ENCODE measurements at places on chromosomes 4 and X.
A peak's percentile ranks its signal among the peaks of the same experiment; 100 is the strongest.

- DNase-seq: no peak
Observed at GRCh38 chr4:30865691-30866090, 145.5 kb downstream of the PCDH7 start.

GRCh38 chr4:89582756-89583505 lies 254.0 kb downstream of the SNCA start:
- no peak for DNase-seq

- no peak for DNase-seq
Observed at GRCh38 chr4:116118221-116118620, 967.2 kb downstream of the TRAM1L1 start.

GRCh38 chrX:10048076-10048475 lies 80.9 kb downstream of the CLDN34 start:
- DNase-seq: no peak

DNA sequence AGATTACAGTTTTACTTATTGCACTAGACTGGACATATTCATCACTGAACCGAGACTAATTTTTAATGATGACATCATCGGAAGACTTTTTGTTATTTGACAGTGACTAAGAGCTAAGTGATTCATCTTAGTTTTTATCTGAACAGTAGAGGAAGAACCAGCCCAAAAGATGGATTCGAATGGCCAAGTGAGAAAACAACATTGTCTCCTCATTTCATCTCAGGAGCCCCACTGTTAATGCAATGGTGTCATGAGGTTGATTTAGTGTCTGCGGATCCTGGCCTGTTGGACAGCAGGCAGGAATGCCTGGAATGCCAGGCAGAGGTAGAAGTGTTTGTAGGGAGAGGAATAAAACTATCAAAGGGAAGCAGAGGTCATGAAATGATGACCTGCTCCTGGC lies 37.8 kb upstream of the HPF1 start:
- no peak for DNase-seq

DNA sequence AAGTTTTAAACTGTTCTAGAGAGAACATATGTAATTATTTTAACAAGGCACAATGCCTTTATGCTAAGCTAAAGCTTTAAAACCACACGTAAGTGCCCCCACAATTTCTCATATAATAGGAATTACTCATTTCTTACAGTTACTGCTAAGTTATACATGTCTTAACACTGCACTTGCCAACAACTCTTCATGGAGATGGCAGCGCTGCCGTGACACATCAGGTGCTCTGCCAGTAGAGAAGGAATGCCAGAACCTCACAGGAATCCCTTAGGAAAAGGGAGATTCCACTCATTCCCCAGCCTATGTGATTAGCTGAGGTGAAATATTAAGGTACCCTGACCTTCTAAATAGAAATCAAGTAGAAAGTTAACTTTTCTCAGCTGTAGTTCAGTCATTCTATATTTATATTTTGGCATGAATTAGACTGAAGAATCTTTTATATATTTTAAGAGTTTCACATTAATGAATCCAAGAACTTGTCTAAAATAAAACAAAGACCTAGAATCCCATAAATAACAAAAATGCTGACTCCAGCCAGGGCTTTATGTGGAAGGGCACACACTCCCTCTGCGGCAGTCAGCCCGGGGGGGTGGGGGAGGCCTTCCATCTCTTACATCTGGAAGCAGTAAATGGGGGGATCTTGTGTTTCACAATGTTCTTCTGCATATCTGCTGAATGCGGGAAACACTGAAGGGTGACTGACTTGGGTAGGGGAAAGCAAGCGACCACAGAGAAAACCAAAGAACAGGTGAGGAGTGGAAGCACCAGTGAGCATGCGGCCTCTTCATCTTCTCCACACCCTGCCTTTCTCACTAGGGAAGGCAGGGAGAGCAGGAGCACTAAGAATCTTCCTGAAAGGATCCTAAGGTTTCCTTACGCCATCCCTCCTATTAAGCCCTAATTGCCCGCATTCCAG lies 23.7 kb downstream of the ACSL1 start:
- no peak for DNase-seq

GRCh38 chr4:36391411-36391810 lies 110.0 kb downstream of the DTHD1 start:
- no peak for DNase-seq

GRCh38 chr4:182192511-182193181 lies 50.6 kb upstream of the TENM3 start:
- no peak for DNase-seq

DNA sequence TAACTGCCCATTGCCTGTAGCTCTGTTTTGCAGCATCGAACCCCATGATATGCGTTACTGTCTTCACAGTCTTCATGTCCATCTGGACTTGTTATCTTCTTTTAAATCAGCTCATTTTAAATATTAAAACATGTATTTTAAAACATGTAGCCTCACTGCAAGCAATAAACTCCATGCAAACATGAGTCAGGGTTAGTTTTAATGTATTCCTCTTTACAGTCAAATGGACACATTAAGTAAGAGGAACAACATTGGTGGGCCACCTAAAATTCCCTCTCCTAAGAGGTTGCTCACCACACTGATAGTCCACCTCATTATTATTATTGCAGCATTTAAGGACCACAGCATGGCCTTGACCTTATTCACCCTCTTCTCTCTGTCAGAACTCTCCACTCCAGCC lies 74.1 kb downstream of the CLCN5 start:
- no peak for DNase-seq

- no peak for DNase-seq
Observed at GRCh38 chrX:7059859-7060258, 87.7 kb upstream of the STS start.

GRCh38 chr4:186758929-186759682 lies 35.5 kb upstream of the FAT1 start:
- DNase-seq: no peak

- no peak for DNase-seq
Observed at GRCh38 chrX:101397779-101398178, 7.0 kb downstream of the RPL36A start.

GRCh38 chr4:74768857-74769525 lies 25.3 kb downstream of the BTC start:
- DNase-seq: no peak

DNA sequence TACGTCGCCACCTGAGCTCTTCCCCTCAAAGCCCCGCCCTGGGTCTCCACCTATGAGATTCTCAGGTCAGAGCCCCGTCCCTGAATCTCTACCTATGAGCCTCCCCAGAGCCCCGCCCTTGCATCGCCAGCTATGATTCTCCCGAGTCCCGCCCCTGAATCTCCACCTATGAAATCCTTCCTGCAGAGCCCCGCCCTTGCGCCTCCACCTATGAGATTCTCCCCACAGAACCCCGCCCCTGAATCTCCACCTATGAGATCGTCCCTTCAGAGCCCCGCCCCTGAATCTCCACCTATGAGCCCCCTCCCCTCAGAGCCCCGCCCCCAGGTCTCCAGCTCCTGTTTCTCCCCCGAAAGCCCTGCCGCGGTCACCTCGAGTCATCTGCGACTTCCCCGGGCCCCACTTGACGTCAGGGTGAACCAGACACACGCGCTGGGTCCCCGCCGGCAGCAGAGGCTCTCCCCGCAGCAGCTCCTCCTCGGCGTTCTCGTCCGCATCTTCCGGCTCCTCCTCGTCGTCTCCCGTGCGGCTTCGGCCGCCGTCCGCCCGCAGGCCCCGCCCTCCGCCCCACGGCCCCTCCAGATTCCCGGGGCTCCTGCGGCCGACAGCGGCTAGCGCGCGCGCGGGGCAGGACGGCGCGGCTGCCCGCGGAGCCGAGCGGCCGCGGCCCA lies 393 bp downstream of the GTPBP6 start:
- peak; percentile 95 for DNase-seq

GRCh38 chr4:117400039-117400835 lies 314.9 kb upstream of the TRAM1L1 start:
- DNase-seq: no peak

GRCh38 chr4:79141530-79141929 lies 184.3 kb downstream of the NAA11 start:
- DNase-seq: peak; percentile 7

GRCh38 chrX:17692709-17693346 lies 44.5 kb upstream of the SCML1 start:
- DNase-seq: no peak

DNA sequence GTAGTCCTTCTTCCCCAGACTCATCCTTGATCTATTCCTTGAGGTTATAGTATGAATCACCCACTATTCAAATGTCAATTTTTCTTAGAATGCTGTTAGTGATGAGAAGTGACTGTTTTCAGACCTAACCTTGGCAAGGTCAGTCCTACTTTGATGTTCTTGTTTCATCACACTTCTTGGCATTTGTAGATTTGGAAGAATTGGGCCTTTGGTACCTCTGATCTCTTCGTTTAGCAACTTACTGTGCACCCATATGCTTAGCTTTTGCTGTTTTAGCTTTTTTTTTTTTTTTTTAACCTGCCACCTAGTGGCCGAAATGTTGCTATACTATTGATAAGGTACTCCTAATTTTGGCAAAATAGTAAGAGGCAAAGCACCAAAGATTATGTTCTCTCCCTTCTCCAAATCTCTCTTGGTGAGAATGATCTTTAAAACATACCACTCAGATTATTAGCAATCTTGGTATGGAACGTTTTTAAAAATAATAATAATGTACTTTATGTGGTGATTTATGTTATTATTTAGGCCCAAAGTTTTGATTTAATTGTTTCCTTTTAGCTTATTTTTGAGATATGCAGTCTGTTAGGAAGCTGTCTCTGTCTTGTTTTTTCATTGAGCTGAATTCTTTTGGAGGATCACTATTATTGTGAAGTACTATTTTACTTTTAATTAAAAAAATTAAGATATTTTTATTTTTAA lies 16.6 kb downstream of the DCK start:
- DNase-seq: peak; percentile 48

GRCh38 chr4:138410266-138410665 lies 168.1 kb upstream of the SLC7A11 start:
- DNase-seq: no peak

DNA sequence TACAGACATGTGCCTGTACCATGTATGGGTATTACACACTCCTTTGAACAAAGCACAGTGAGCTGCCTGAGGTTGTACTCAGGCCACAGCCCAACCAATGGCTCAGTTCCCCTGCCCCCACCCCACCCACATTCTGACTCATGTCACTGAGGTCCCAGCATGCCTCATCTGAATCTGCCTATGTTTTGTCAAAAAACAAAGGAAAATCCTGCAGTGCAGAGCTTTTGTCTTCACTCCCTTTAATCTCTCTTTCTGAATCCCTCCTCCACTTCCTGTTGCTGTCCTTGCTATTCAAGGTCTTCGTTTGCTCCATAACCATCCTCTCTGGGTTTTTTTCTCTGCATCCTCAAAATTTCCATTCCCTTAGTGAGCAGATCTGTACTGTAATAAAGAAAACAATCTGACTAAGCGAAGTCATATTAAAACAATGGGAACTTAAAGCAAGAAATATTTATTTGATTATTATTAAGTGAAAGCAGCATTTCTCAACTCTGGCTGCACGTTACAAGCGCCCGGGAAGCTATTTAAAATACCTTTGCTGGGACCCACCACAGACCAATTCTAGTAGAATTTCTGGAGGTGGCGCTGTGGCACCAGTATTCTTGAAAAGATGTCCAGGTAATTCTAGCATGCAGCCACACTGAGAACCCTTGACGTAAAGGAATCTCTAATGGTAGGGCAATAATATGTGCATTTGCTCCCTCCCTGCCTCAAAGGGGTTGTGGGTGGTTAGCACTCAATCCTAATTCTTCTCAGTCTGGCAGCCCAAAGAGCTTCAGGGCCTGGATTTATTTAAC lies 8.7 kb downstream of the GUCY2F start:
- no peak for DNase-seq

GRCh38 chrX:150790021-150790420 lies 96.8 kb downstream of the MTMR1 start:
- no peak for DNase-seq
